ENCODE measurements at places on chromosomes 7 and 10.

DNA sequence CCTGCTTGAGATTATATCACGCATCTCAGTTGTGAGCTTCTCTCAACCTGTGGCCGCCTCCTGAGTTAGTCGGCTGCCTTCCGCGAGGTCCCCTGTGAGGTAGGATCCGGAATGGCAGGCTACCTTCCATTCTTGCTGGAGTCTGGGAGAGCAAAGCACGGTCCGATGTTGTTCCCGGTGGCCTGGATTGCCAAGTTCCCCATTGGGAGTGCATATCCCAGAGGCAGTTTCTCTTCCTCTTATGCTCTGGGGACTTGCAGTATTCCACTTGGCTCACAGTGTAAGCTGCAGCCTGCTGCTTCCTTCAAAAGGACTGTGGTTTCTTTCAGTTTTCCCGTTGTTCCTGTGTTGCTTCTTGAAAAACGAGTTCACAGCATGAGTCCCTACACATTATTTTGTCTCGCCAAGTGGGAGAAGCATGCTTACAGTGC, 225.4 kb upstream of the ZWINT start:
- DNase-seq: no peak

- no peak for DNase-seq
Measured at GRCh38 chr7:151755131-151755801, 121.6 kb downstream of the PRKAG2 start.

- DNase-seq: no peak
Measured at GRCh38 chr7:143987513-143987912, 12.6 kb upstream of the OR6B1 start.

- no peak for DNase-seq
Measured at GRCh38 chr10:9222917-9223316, 1168.4 kb downstream of the GATA3 start.

DNA sequence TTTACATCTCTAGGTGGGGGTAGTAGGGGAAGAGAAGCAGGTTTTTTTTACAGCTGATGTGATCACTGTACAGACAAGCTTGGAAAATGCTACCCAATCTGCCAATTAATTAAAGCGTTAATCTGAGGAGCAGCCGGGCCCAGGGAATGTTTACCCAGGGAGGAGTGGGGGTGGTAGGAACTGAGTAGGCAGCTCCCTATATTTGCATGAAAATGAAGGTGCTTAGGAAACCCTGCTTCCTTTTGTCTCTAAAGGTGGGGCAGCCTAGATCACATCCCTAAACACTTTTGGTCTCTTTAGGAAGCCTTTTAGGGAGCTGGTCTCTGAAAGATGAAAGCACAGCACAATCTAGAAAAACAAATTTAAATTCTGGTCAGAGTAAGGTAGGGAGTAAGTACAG, 53.0 kb upstream of the NFKB2 start:
- no peak for DNase-seq

DNA sequence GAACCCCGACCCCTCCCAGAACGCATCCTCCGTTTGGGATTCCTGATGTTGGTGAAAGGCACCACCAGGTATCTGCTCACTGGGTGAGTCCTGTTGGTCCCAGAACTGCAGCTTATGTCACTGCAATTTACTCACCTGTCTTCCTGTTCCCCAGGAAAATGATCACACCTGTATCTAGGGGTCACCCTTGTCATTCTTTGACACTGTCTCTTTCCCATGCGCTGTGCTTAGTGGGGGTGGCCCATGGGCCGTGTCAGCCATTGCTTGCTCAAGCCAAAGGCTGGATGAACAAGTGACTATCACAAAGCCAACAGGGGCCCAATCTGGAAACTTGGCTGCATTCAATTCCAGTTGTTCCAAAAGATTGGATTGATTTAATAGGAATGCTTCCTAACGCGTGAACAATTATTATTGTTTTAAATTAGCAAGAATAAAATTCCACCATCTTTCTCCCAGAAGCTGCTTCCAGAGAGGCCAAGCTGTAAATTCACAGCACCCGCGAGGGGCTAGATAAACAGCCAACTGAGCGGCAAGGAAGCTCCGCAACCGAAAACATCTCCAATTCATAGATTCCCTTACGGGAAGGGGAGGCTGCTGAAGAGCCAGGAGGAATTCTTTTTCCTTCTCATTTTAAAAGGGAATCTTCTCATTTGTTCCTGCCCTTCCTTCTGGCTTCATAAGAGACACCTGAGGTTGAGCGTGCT, 134.8 kb upstream of the ZMIZ1 start:
- no peak for DNase-seq

DNA sequence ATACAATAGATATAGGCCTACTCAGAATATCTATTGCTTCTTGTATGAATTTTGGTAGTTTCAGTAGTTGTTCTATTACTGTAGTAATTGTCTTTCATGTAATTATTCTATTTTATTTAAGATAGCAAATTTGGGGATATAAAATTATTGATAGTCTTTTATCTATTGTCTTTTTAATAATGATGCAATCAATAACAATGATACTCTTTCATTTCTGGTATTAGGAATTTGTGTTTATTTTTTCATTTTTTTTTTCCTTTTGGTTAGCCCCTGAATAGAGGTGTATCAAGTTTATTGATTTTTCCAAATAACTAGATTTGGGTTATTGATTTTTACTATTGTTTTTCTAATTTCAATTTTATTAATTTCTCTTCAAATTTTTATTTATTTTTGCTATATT, 1503.7 kb downstream of the REEP3 start:
- DNase-seq: no peak
